ENCODE measurements at places on chromosomes 16 and 17.

DNA sequence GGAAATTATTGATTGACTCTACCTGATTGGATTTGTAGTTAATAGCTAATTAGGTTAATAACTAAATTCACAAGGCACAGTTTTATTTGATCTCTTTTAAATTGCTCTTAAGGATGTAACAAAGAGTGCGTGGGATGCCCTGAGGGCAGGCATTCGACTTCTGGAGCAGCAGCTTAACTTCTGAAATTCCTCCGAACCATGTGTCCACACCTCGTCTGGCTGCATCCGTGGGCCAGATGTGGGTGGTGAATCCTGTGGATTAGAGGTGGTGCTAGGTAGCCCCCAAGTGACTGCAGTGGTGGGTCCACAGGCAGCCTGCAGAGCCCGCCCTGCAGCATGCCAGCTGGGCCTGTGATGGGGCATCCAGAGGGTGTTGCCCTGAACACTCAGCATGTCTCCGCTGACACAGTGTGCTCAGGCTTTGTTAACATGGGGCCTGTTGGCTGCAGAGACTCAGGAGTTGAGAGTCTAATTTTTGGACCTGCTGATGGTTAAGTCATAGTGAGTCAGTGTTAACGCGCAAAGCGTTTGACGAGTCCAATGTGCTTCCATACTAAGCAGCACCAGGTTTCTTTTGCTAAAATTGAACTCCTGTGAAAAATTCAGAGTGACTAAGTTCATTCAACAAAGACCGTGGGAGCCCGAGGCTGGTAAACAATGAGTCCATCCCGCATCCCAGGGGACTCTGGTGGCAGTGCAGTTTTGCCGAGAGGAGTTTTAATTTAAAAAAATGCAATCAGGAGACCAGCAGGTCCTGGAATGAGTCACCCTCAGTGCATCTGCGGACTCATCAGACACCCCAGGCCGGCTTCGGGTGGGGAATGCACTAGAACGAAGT is 3.8 kb upstream of the NPB start:
- no peak for DNase-seq

- DNase-seq: no peak
Measured at GRCh38 chr16:89150090-89150835, 21.3 kb upstream of the CDH15 start.

DNA sequence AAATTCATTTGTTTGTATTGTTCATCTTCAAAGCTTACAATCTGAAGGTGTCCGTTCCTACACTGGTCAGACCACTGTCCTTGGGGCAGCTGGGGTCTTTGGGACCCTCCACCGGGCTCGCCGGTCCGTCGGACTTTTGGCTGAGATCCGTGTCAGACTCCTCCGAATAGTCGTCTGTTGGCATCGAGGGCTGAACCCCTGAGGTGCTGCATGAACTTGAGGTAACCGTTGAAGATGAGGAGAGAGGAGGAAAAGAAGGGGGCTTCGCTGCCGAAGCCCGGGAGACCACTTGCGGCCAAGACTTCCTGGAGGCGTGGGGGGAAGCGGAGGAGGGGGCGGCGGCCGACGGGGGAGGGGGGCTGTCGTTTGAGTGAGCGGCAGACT is 260.8 kb downstream of the ZFHX3 start:
- no peak for DNase-seq

- no peak for DNase-seq
Measured at GRCh38 chr16:24139282-24139681, 116.9 kb upstream of the CACNG3 start.

DNA sequence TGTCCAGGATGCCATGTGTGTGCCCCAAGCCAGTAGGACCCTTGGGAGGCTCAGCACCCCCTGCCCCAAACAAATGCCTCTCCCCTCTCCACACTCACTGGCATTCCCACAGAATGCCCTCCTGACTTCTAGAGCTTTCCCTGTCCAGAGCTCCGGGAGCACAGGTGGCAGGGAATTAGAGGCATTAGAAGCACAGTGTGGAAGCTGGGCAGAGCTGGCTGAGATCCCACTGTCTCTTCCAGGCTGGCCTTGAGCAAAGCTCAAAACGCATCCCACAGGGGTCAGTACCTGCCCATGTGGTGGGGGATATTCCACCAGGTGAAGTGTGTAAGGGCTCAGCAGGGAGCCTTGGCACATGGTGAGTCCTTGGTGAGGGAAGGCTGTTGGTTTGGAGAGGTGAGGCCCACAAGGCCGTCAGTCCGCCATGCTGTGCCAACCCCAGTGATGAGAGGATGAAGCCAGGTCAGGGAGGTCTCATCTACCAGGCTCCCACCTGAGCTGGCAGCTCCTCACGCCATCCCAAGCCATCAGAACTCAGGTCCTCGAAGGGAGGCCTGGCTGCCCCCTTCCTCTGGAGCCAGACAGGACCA is 18.1 kb downstream of the ENDOV start:
- DNase-seq: no peak

- no peak for DNase-seq
Measured at GRCh38 chr16:3564130-3564888, 12.9 kb downstream of the NLRC3 start.

DNA sequence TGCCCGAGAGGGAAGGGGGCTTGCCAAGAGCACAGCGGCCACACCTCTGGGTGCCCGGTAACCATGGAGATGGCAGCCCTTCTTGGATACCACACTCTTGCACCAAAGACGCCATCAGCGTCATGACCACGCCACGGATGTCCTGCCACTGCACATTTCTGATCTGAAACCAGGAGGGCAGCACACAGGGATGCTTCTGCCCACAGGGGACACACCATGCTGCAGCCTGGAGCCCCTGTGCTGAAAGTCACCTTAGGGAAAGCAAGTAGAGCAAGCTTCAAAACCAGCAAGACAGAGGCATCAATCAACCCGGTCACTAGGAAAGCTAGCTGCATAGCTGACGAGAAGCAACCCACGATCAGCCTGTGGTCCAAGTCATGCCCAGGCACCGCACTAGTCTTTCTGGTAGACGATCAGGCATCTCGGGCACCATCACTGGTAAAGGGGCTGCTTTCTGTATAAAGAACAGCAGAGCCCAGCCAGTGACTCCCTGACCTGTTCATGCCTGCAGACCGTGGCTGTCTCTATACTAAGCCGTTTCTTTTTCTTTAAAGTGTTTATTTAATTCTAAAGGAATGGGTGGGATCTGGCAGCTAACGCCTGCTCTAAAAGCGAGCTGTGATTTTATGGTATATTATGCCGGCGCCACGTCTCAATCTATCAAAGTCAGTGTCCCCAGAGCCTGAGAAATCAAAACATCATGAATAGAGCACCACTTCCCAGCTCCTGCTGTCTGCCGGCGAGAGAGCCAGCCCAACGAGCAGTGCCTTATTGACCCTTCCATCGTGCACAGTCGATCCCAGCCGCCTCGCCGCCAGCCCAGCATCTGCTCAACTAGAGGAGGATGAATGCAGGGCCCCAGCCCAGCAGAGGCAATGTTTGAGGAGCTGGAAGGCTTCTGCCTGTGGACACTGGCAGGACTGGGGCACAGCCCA is 244.7 kb downstream of the RBFOX3 start:
- DNase-seq: no peak

Data from stimulated activated CD8-positive, alpha-beta memory T cell treated with anti-CD3 and anti-CD28 coated beads, Interleukin-7, amount 100 ng/mL, for 1 hour (primary cell).